ENCODE measurements at places on chromosomes 16 and 17.

GRCh38 chr17:45146890-45147580 lies 1.2 kb upstream of the HEXIM1 start:
- no peak for DNase-seq

DNA sequence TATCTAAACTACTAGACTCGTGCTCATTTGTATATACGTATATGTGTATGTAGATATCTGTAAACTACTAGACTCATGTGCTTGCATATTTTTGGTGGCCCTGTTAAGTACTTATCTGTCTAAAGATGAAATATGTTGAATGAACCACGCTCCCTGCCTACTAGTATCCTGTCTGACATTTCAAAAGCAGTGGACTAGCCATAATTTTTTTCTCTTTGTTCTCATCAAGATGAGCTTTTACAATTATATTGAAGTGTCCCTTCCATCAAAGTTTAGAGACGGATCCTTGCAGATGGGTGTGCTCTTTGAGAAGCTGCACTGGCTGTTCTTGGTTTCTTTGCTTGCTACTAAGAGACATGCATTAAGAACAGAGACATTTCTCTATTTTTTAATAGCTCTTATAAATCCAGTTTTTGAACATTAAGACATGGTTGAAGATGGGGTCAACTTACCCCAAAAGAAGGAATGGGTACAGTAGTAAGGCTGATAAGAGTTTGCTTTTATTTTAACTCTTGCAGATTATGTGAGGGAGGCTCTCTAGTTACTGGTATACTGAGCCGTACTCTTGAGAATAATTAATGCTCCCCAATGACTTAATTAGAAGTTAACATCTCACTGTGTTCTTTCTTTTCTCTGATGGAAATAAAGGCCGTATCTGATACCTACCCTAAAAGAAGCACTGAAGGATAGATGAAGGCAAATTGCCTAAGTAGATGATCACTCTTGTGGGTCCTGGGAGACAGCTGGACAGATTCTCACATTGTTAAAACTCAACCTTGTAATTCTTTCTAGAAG lies 3.4 kb downstream of the CNTNAP4 start:
- no peak for DNase-seq

- DNase-seq, result peak; percentile 49
These were observed 1.6 kb downstream of the HOXB2 start for GRCh38 chr17:48543107-48543853.

DNA sequence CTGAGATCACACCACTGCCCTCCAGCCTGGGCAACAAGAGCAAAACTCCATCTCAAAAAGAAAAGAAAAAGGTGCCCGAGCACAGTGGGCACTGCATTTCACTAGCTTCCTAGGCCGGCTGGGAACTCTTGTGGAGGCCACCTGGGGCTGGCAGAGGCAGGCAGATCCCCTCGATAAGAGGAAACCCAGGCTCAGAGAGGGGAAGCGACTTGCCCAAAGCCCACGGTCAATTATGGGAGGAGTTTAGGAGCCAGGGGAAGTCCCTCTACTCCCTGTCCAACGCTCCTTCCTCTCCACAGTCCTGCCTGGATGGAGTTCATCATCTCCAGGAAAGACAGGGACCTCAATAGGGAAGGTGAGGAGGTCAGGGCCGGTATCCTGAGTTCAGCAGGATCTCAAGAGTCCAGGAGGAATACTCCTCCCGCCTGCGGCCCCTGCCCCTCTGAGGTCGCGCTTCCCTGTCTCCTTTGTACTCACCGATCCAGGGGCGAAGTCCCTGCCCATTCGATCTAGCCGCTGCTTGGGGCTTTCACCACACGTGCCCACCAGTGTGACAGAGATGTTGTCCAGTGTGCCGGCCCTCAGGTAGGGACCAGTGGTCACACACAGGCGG lies 841 bp downstream of the ALOXE3 start:
- DNase-seq, result no peak

DNA sequence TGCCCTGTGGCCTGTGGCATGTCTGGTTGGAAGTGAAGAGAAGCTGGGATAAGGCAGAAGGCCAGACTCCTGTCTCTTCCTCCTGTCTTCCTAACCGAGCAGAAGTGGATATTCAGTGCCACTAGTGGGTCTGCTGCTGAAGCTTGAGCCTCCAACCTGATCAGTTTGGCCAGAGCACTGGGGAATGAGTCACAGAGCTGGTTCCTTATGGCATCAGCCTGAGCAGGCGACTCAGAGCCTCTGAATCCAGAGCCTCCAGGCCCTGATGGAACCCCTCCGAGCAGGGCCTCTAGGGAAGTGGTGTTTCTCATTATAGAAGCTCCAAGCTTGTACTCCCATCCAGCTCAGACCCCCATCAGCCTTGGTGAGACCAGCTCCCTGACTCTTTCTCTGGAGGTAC lies 2.0 kb downstream of the WSCD1 start:
- DNase-seq, result no peak

GRCh38 chr16:30941600-30942425 lies 7.1 kb upstream of the ORAI3 start:
- DNase-seq, result peak; percentile 44

- DNase-seq, result no peak
These were observed 62.4 kb upstream of the MARCHF10 start for GRCh38 chr17:62870552-62870971.

- DNase-seq, result no peak
These were observed 10.7 kb downstream of the WIPI1 start for GRCh38 chr17:68446626-68447041.

- DNase-seq, result no peak
These were observed 1.0 kb upstream of the HSBP1 start for GRCh38 chr16:83806731-83807130.

- DNase-seq, result no peak
These were observed 13.5 kb downstream of the PSMD7 start for GRCh38 chr16:74309789-74310781.

DNA sequence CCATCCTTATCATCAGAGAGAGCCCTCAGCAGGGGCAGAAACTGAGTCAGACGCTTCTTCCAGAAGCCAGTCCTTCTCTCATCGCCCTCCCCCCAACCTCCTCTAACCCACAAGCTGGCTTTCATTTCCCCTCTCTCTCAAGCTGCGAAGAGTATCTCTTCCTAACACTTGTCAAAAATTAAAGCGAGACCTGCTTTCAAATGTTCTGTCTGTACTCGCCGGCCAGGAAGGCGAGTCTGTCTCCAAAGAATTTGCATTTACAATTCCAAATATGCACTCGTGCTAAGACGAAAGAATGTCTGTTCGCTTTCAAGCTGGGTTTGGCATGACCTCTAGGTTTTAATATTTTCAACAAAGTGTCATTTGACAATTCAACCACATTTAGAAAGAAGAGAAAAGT lies 140.4 kb downstream of the RGS9 start:
- DNase-seq, result no peak

DNA sequence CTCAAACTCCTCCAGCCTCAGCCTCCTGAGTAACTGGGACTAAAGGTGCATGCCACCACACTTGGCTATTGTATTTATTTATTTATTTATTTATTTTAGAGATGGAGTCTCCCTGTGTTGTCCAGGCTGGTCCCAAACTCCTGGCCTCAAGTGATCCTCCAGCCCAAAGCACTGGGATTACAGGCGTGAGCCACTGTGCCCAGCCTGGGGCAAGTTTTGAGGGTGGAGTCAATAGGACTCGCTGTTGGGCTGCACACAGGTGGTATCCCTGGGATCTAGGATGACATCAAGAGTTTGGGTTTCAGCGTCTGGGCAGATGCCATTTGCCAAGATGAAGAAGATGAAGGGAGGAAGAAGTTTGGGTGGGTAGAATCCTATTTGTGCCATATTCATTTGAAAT lies 213.9 kb downstream of the GSG1L start:
- DNase-seq, result no peak

DNA sequence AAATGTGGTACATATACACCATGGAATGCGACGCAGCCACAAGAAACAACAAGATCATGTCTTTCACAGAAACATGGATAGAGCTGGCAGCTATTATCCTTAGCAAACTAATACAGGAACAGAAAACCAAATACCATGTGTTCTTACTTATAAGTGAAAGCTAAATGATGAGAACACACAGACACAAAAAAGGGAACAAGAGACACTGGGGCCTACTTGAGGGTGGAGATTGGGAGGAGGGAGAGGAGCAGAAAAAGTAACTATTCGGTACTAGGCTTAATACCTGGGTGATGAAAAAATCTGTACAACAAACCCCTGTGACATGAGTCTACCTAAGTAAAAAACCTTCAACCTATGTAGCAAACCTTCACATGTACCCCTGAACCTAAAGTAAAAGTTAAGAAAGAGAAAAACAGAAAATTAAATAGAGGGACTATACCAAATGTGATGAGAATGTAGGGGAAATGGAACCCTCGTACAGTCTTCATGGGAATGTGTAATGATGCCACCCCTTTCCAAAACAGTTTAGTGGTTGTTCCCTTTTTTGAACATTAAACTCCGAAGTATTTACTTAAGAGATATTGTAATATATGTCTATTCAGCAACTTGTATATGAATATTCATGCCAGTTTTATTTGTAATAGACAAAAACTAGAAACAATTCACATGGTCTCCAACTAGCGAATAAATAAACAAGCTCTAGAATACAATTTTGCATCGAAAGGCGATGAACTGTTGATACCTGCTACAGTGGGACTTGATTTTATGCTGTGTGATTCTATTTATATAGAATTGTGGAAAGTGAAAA lies 33.9 kb downstream of the AHSP start:
- DNase-seq, result no peak

DNA sequence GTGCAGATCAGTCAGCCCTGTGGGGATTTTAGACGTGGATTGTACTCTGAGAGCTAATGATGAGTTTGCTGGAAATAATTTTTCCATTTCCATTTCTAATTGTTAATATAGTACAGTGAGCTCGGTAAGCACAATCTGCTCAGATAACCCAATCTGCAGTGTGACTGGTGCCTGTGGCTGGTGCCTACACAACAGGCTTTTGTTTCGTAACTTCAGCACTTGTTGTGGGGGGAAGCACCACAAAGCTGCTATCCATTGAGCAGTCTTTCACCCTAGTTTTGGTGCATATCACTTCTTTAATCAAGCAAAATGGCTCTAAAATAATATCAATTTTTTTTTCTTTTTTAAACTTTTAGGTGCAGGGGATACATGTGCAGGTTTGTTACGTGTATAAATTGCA lies 534.9 kb upstream of the HSBP1 start:
- no peak for DNase-seq

DNA sequence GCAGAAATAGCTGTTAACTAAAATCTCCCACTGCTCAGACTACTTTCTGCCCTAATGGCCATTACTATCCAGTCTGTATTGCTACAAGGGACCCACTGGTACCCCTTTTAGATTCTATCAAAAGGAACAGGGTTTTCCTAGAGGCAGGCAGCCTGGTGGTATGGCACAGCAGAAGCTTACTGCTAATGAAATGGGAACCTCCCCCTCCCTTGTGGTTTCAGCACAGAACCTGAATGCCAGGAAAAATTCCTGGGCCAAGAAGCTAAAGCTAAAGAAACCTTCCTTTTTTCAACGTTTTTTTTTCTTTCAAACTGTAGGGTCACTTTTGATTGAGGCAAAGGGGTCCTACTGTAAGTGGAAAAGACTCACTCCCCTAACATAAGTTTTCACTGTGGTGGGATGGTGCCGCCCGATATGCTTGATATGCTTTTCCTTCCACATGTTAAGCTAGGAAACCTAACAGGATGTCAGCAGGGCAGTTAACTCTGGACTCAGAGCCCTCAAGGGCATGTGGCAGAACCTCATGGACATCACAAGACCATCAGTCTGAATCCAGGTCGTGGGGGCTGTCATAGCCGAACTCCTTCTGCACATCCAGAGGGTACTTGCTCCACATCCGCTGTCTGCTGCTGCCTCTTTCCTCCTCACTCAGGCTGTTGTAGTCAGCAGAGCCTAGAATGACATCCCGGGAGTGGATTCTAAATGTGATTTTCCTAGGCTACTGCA lies 9.8 kb downstream of the SLC7A6OS start:
- no peak for DNase-seq

Data from activated effector memory CD4-positive, alpha-beta T cell treated with Interleukin-2 at 50 U/mL for 16 hours (primary cell).